SHP77 treated with DMSO at 0.1 percent for 48 hours (cell line): ENCODE measurements at places on chromosomes 1 and 21.

- DNase-seq = no peak
Observed at GRCh38 chr1:46800742-46801141, 1.9 kb downstream of the CYP4B1 start.

DNA sequence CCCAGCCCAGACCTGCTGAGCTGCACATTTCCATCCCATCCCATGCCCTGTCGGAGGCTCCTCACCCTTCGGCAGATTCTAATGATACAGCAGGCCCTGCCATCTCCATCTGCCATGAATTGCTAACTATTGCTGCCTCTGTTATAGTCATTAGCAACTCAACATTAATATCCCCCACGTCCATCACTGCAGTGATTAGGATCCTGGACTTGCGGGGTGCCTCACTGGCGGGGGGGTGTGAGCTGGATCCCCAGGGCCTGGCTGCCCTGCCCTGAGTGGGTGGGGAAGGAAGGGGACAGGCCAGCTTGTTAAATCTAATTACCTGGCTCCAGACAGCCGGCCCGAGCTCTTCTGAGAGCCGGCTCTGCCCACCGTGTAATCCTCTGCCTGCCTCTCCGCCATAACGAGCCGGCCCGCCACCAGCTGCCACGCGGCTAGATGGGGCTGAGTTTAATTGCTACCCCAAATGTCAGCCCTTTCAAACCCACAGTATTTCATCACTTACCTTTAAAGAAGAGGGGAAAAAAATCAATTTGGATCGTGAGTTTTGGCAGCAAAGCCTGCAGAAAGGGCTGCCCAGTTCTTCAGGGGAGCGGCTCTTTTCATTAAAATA, 227.3 kb upstream of the CSF3R start:
- DNase-seq = no peak

- DNase-seq = no peak
Observed at GRCh38 chr1:59089922-59090457, 206.9 kb upstream of the FGGY start.

DNA sequence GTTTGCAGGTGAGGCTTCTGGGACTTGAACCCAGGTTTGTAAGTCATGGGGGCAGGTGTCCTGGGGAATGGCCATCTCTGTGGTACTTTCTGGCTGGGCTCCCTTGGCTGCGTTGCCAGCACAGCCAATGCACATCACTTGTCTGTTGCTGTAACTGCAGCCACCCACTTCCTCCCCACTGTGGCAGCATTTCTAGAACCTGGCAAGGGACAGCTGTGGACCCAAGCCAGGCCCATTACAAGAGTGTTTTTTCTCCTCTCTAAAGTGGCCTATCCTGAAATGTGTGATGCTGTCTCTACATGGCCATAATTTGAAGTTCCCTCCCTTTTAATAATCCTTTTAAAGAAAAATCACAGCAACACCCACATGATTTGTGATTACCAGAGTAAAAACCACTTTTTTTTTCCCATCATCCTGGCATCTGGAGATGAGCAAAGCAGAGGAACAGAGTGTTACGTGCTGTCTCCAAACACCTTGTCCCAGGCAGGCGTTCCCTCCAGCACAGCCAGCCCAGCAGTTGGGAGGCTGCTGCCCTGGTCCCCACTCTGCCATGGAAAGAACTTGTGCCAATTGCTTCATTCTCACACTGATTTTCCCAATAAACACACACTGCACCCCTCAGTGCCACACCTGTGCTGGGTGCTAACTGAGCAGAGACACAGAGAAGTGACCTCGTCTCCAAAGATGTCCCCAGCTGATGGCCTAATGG, 360.6 kb upstream of the USP24 start:
- DNase-seq = no peak

DNA sequence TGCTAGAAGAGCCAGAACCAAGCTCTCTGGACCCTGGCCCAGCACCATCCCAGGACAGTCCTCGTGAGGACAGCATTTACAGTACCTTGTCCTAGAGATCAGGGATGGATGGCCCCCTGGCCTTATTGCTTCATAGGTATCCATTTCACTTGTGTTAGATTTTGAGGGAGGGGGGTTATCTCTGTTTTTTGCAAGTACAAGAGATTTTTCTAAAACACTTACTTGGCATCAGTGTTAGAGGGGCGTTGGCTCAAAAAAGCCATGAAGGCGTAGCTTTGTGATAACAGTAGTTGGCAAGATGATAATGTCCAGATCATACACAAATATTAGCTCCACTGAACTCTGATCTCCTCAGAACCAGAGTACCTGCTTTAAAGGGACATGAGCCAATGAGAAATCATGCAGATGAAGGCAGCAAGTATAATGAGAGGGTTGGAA, 5.8 kb upstream of the ATP1B1 start:
- DNase-seq = no peak
